ENCODE measurements at places on chromosomes 1 and 21.

DNA sequence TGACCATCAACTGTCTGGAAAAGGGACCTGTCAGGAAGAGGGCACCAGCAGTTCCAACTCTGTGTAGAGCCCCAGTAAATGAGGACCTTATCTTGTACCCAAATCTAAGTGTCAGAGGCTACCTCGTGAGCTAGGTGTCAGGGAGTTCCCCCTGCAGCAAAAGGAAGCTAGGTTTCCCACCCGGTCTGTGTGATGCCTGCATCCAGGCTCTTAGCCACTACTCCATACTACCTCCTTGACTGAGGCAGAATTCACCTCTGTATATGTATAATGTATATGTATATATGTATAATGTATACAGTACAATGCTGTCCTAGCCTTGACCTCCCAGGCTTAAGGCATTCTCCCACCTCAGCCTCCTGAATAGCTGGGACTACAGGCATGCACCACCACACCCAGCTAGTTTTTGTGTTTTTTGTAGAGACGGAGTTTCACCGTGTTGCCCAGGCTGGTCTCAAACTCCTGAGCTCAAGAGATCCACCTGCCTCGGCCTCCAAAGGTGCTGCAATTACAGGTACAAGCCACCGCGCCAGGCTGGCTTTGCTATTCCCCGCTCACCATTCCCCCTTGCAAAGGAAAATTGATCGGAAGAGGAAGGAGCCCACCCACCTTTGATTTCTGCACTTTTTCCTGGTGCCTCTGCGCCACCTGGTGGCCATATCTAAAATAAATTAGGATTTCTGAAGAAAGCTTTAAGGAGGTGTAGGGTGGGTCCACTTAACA, 15.7 kb upstream of the LUZP1 start:
- DNase-seq, result no peak

DNA sequence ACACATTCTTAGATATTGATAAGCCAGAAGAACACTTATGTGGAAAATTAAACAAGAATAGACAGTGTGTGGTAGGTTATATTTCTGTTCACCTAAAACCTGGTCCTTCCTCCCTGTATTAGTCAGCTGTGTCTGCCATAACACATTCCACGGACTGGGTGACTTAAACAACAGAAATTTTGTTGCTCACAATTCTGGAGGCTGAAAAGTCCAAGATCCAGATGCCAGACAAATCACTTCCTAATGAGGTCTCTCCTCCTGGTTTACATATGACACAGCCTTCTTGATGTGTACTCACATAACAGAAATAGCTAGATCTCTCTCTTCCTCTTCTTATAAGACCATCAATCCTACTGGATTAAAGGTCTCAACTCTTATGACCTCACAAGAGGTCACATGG, 25.7 kb downstream of the JMJD4 start:
- DNase-seq, result no peak

GRCh38 chr1:6028042-6028850, 17.4 kb upstream of the KCNAB2 start:
- DNase-seq, result no peak

DNA sequence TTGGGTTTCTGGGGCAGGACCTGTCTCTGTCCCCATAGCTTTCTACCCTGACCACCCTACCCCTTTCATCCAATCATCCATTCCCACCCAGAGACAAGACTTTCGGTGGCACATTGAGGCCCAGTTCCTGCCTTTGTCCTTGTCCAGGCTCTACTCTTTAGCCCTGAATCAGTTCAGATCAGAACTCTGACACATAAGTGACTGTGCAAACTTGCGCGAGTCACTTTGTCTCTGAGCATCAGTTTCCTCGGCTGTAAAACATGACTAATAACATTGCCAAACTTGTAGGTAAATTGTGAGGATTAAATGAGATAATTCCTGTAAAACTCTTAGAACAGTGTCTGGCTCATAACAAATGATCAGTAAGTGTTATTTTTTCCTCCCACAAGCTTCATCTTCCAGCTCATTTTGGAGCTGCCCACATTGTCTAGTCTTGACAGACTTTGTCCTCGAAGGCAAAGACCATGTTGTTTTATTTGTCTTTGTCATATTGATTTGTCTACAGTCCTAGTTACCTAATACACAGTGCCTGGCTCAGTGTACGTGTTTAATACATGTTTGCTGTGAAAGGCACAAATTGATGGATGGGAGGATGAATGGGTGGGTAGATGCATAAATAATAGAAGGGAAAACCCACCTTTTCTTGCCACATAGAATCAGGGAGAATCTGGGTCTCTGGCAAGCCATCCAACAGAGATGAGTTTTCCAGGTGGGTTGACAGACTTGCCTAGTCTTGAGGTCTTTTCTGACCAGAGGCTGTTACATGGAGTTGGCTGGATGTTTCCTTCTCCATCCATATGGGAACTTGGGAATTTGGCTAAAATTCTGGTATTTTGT, 262.9 kb downstream of the OMA1 start:
- DNase-seq, result no peak

DNA sequence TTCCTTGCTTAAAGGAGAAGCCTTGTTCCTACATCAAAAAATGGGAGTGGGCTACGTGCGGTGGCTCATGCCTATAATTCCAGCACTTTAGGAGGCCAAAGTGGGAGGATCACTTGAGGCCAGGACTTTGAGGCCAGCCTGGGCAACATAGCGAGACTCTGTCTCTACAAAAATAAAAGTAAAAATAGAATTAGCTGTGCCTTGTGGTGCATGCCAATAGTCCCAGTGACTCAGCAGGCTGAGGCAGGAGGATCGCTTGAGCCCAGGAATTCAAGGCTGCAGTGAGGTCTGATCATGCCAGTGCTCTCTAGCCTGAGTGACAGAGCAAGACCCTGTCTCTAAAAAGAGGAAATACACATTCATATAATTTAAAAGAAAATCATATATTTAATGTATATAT, 127.1 kb downstream of the C1orf21 start:
- no peak for DNase-seq

DNA sequence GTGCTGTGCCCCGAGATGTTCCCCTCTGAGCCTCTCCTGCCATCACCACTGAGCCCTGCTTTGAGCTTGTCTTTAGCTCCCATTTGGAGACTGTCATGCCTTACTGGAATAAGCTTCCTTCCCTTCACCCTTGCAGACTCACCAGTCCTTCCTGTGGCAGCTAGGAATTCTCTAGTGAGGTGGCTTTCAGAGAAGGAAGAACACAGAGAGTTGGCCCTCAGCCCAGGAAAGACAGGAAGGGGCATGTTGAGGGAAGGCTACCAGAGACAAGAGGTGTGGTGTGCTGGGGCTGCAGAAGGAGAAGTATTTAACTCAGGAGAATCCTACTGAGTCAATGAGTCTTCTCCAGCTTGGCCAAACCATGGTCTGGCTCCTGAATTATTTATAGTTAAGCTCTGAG, 76.3 kb downstream of the UCK2 start:
- no peak for DNase-seq

- DNase-seq, result no peak
These were observed 1.6 kb downstream of the HPCAL4 start for GRCh38 chr1:39689635-39690034.

DNA sequence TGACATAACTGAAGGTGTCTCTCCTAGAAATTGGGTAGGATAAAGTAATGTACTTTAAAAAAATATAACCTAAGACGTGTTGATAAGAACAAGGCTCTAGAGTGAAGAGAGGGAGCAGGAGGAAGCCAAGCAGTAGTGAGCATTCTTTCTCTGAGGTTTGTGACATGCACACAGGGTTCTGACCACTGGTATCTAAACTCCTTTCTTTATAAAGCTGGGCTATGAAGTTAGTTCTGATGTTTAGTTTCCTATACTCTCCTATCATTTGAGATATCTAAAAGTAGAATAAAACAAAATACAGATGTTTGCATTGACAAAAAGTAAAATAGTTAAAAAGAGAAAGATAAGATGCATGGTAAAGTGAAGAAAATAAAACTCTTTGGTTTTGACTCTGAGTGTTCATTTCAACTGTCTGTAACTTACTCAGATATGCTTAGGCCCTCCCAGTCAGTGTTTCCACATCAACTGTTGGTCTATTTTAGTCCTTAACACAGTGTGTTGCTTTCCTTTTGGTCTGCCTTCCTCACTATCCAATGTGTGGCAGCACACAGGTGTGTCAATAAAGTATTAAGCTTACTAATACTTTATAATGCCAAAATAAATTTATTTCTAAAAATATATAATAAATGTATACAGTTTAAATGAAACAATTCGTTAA, 543.5 kb downstream of the PTPRC start:
- DNase-seq, result no peak

GRCh38 chr21:43772425-43772821, 3.7 kb downstream of the CSTB start:
- DNase-seq, result no peak

GRCh38 chr1:214441119-214441518, 110.3 kb downstream of the PTPN14 start:
- no peak for DNase-seq

- no peak for DNase-seq
These were observed 14.4 kb upstream of the NOS1AP start for GRCh38 chr1:162055062-162055461.

- no peak for DNase-seq
These were observed 27.8 kb upstream of the ALDH9A1 start for GRCh38 chr1:165726169-165726568.

- DNase-seq, result no peak
These were observed 73.2 kb downstream of the DAB1 start for GRCh38 chr1:57350610-57351009.

DNA sequence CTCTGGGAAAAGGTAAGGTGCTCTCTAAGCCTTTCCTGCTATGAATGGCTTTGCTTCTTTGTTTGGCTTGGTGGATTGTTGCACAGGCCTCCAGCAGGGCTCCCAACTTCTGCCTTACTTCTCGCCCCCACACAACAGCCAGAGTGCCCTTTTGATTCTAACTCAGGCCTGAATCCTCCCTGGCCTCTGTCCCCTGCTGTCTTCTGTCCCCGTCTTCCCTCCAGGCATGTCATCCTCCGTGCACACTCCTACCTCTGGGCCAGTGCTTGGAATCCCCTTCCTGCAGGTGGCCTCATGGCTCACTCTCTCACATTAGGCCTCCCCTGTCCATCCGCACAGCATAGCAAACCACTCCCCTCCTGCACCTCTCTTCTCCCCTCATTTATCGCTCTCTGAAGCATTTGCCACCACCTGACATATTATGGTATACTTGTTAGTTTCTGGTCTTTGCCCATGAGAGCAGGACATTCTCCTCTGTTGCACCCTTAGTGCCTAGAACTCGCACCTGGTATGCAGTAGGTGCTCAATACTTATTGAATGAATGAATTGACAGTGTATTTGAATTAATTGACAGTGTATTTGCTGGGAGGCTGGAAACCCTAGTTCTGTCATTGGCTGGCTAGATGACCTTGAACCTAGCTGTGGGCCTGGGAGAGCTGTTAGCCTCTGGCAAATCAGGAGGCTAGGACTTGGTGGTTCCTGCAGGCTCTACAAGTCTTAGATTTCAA, 2.9 kb downstream of the ZDHHC18 start:
- no peak for DNase-seq

- DNase-seq, result no peak
These were observed 465.6 kb downstream of the SIPA1L2 start for GRCh38 chr1:232164078-232164963.

- no peak for DNase-seq
These were observed 27.0 kb upstream of the NID1 start for GRCh38 chr1:236091933-236092318.

DNA sequence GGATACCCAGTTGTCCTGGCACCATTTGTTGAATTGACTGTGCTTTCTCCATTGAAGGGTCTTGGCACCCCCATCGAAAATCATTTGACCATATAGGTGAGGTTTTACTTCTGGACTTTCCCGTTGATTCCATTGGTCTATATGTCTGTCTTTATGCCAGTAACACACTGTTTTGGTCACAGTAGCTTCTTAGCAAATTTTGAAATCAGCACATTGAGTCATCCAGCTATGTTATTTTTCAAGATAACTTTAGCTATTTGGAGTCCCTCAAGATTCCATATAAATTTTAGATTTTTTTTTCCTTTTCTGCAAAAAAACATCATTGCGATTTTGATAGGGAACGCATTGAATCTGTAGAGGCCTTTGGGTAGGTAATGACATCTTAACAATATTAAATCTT, 235.6 kb downstream of the SMYD3 start:
- no peak for DNase-seq

DNA sequence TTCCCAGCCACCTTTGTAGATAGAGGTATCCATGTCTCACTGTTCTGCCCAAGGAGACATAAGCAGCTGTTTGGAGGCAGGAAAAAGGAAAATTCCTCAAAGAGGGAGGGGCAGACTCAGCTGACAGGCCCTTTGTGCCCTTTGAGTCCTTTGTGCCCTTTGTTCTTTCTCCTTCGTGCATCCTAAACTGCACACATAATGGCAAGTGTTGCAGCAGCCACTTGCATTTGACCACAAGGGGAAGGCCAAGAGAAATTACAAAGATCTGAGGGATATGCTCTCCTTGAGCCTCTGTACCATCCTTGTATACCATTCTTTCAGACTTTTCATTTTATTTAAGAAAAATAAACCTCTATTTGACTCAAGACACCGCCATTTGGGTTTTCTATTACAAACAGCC, 71.8 kb upstream of the PKN2 start:
- no peak for DNase-seq

- DNase-seq, result no peak
These were observed 296.6 kb downstream of the OMA1 start for GRCh38 chr1:58249737-58250586.

- no peak for DNase-seq
These were observed 978.7 kb downstream of the MRPL39 start for GRCh38 chr21:24628536-24628935.

All from NCI-H1417 treated with DMSO at 0.1 percent for 48 hours (cell line).